ENCODE measurements at places on chromosomes 3 and 15. TPM values are rescaled to one million over a fixed set of nuclear protein-coding genes. Genes with fewer than 3 reads are reported as not detected.

MEIS2 gene
- total RNA-seq: 66.4 TPM

FSTL1 gene
- total RNA-seq: 409 TPM

GRCh38 chr3:110744723-110745122, 326.9 kb upstream of the NECTIN3 start:
- no peak for DNase-seq
- H3K4me1 ChIP-seq: no peaks in the 10 kb centered on the region
- H3K27me3 ChIP-seq: no peaks in the 10 kb centered on the region
- no peaks in the 10 kb centered on the region for H3K36me3 ChIP-seq
- H3K27ac ChIP-seq: no peak overlapping the region
- H3K4me3 ChIP-seq: no peak overlapping the region

- H3K27me3 ChIP-seq: no peaks in the 10 kb centered on the region
- no peaks in the 10 kb centered on the region for H3K36me3 ChIP-seq
- H3K4me3 ChIP-seq: no peak overlapping the region
- no peak for DNase-seq
- no peak overlapping the region for H3K27ac ChIP-seq
- H3K4me1 ChIP-seq: no peaks in the 10 kb centered on the region
Observed at GRCh38 chr15:55681631-55682030, 61.3 kb downstream of the PRTG start.

DNA sequence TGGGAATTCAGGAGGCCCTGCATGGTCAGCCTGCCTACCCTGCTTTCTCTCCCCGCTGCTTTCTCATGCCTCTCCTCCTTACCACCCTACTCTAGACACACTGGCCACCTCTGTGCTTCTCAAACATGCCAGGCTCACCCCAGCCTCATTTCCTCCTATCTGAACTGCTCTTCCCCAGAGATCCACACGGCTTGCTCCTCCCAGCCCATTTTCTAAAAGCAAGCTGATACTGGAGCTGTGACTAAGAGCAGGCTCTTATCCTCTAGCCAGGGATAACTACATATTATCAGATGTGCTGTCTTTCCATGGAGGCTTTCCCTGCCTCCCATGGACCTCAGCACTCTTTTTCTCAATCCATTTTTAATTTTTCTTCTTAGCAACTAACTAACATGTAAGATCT, 85.9 kb downstream of the BOC start:
- H3K36me3 ChIP-seq: no peaks in the 10 kb centered on the region
- no peaks in the 10 kb centered on the region for H3K27me3 ChIP-seq
- no peak overlapping the region for H3K4me3 ChIP-seq
- no peak overlapping the region for H3K27ac ChIP-seq
